Spleen (tissue), 13 donors: ENCODE measurements at places on chromosomes 4 and X. TPM values are rescaled to one million over a fixed set of nuclear protein-coding genes. Genes with fewer than 3 reads are reported as not detected.

MSL3 gene
- 59.7 TPM for total RNA-seq

SCRG1 gene
- total RNA-seq, result not detected

DNA sequence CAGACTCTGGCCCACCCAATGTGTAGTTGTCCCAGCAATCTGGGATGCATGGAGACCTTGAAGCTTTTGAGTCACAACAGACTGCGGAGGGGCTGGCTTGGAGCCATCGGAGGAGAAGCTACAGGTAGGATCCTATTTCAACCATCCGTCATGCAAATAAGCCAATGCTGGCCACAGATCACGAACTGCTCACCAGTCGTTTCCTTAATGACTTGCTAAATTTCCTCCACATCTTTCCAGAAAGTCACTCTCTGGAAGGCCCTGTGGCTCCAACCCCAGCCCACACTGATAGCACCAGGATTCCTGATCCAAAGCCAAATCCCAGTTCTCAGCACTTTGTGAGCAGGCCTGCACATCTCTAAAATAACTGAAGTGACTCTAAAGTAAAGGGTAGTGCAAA, 321.3 kb downstream of the RAB28 start:
- no peaks in the 10 kb centered on the region for H3K27me3 ChIP-seq
- H3K27ac ChIP-seq, result no peak overlapping the region
- no peaks in the 10 kb centered on the region for H3K36me3 ChIP-seq
- no peak overlapping the region for H3K4me3 ChIP-seq

- no peaks in the 10 kb centered on the region for H3K27me3 ChIP-seq
- no peaks in the 10 kb centered on the region for H3K36me3 ChIP-seq
- no peak for DNase-seq
- no peaks in the 10 kb centered on the region for H3K4me1 ChIP-seq
- H3K4me3 ChIP-seq, result no peak overlapping the region
These were observed 30.6 kb upstream of the CCKAR start for GRCh38 chr4:26520728-26521450.

DNA sequence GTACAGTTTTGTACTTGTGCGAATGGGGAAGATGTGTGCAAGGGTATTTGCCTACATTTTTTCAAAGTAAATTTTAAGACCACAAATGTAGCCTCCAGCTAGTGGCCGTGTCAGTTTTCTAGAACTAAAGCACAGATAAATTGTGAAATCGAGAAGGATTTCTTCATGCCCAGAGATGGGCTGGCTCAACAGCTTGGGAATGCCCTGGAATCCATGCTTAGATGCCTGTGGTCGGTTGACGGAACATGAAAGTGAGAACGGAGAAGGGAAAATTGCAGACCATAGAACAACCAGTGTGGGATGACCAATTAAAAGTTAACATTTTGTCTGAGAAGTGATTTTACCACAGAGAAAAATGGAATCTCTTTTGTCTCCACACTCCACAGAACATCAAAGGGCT, 73.2 kb upstream of the VCX2 start:
- no peaks in the 10 kb centered on the region for H3K36me3 ChIP-seq
- H3K4me3 ChIP-seq, result no peak overlapping the region
- DNase-seq, result no peak
- no peaks in the 10 kb centered on the region for H3K27me3 ChIP-seq
- no peak overlapping the region for H3K27ac ChIP-seq
- H3K4me1 ChIP-seq, result no peaks in the 10 kb centered on the region
